Dermis blood vessel endothelial cell (primary cell): ENCODE measurements at places on chromosomes 2 and 18. TPM values are rescaled to one million over a fixed set of nuclear protein-coding genes. Genes with fewer than 3 reads are reported as not detected.

The RNF144A gene
- total RNA-seq: 23.6 and 25.2 TPM in 2 replicates

The CCDC85A gene
- total RNA-seq: 15.8 and 21.4 TPM in 2 replicates

The SOS1 gene
- 13.1 and 24.9 TPM in 2 replicates for total RNA-seq

The POTEC gene
- not detected in 2 replicates for total RNA-seq

The POTEF gene
- total RNA-seq: 0.33 and 0.34 TPM in 2 replicates

The KCNS3 gene
- total RNA-seq: 1.3 and 1.5 TPM in 2 replicates

The POTEJ gene
- total RNA-seq: 0.34 and 0.47 TPM in 2 replicates

The CD8B2 gene
- not detected in 2 replicates for total RNA-seq

The PPM1B gene
- 23.3 and 26.2 TPM in 2 replicates for total RNA-seq

The TWIST2 gene
- 0.56 TPM in 1 of 2 replicates, not detected in the other for total RNA-seq

The PDE1A gene
- total RNA-seq: 1.4 and 3.0 TPM in 2 replicates

The CYP20A1 gene
- 45.8 and 47.6 TPM in 2 replicates for total RNA-seq

The TEKT4 gene
- total RNA-seq: not detected in 2 replicates

The RAB17 gene
- total RNA-seq: 4.9 and 14.1 TPM in 2 replicates

The CYTIP gene
- 0.14 TPM in 1 of 2 replicates, not detected in the other for total RNA-seq

The TMEM198 gene
- total RNA-seq: under 0.01 TPM in 1 of 2 replicates, not detected in the other

The ITGB1BP1 gene
- 41.0 and 52.5 TPM in 2 replicates for total RNA-seq

The PGAP1 gene
- 4.8 and 10.2 TPM in 2 replicates for total RNA-seq

The CEBPZ gene
- 56.0 and 63.5 TPM in 2 replicates for total RNA-seq

The SPATA3 gene
- total RNA-seq: not detected in 2 replicates

The FASTKD2 gene
- 43.1 and 51.3 TPM in 2 replicates for total RNA-seq

The ACADL gene
- under 0.01 and 0.19 TPM in 2 replicates for total RNA-seq

The IL18RAP gene
- not detected in 2 replicates for total RNA-seq

The SULT1C4 gene
- 76.7 and 136 TPM in 2 replicates for total RNA-seq

The UCN gene
- 0.37 and 1.0 TPM in 2 replicates for total RNA-seq

The CDC42EP3 gene
- total RNA-seq: 21.3 and 29.1 TPM in 2 replicates

The SP140 gene
- total RNA-seq: 0.09 TPM in 1 of 2 replicates, not detected in the other

The SKOR2 gene
- not detected in 2 replicates for total RNA-seq

The LYG1 gene
- 0.28 and 1.2 TPM in 2 replicates for total RNA-seq

The TNFAIP6 gene
- total RNA-seq: under 0.01 TPM in 1 of 2 replicates, not detected in the other

The MFSD6 gene
- 9.9 and 10.2 TPM in 2 replicates for total RNA-seq

The FBXO41 gene
- total RNA-seq: 0.19 and 0.34 TPM in 2 replicates

The POTEI gene
- total RNA-seq: 0.34 and 0.51 TPM in 2 replicates

The IL37 gene
- not detected in 2 replicates for total RNA-seq

The PIEZO2 gene
- 141 and 342 TPM in 2 replicates for total RNA-seq

The MYCN gene
- 12.2 and 19.6 TPM in 2 replicates for total RNA-seq

The RNF25 gene
- 21.1 and 35.7 TPM in 2 replicates for total RNA-seq

The RAPGEF4 gene
- total RNA-seq: 30.5 TPM in 2 replicates

The PKDCC gene
- 2.0 and 2.6 TPM in 2 replicates for total RNA-seq

The RAB6C gene
- total RNA-seq: under 0.01 TPM in 1 of 2 replicates, not detected in the other

The GPR45 gene
- not detected in 2 replicates for total RNA-seq

The HAAO gene
- not detected in 2 replicates for total RNA-seq

The AQP12A gene
- not detected in 2 replicates for total RNA-seq

The CERS6 gene
- 25.7 and 39.1 TPM in 2 replicates for total RNA-seq

The SERPINB4 gene
- not detected in 2 replicates for total RNA-seq

The CPO gene
- total RNA-seq: not detected in 2 replicates

The RSAD2 gene
- 0.28 and 1.2 TPM in 2 replicates for total RNA-seq

The G6PC2 gene
- not detected in 2 replicates for total RNA-seq

The HOXD13 gene
- under 0.01 TPM in 1 of 2 replicates, not detected in the other for total RNA-seq

The MAPK4 gene
- total RNA-seq: not detected in 2 replicates

The TBR1 gene
- not detected in 2 replicates for total RNA-seq

The CHRNA1 gene
- total RNA-seq: 0.51 TPM in 2 replicates
